Activated CD4-positive, alpha-beta T cell treated with anti-CD3 and anti-CD28 coated beads for 24 hours (primary cell): ENCODE measurements at places on chromosomes 4 and X.

GRCh38 chrX:43314525-43314924 is 341.6 kb upstream of the MAOA start:
- no peak for DNase-seq

DNA sequence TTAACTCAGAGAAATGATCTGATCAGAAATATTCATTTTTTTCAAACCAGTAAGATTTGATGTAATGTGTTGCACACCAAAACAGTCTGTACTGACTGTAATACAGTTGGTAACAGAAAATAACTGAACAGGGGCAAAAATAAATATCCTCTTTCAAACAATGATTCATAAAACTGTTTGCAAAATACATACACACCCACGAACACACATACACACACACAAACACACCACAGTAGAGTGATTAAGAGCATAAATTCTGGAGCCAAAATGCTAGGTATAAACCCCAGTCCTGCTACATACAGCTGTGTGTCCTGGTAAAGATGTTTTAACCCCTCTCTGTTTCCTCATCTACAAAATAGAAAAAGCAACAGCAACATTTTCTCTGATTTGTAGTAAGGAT is 376.6 kb downstream of the PDGFC start:
- no peak for DNase-seq

DNA sequence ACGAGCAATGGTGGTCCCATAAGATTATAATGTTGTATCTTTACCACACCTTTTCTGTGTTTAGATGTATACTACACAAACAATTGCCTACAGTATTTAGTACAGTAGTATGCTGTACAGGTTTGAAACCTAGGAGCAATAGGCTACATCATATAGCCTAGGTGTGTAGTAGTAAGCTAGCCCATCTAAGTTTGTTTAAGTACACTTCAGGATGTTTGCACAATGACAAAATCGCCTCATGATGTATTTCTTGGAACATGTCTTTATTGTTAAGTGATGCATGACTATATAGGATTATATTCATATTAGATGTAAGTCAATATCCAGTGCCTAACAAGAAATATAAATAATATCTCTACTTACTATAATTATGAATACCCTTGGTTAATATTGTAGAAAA is 104.6 kb downstream of the SLC10A6 start:
- no peak for DNase-seq

DNA sequence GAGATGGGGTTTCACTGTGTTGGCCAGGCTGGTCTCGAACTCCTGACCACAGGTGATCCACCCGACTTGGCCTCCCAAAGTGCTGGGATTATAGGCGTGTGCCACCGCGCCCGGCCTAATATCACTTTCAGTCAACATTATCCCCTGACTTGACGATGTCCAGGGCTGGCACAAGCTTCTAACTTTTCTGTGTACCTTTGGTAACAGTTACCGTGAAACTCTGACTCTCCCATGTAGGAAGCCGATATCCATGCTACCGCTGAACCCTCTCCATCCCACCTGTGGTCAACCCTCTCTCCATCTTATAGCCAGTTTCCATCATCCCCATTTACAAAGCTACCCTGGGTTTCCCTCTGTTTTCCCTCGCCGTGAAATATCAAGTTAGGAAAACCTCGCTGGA is 77.5 kb downstream of the CRLF2 start:
- no peak for DNase-seq

DNA sequence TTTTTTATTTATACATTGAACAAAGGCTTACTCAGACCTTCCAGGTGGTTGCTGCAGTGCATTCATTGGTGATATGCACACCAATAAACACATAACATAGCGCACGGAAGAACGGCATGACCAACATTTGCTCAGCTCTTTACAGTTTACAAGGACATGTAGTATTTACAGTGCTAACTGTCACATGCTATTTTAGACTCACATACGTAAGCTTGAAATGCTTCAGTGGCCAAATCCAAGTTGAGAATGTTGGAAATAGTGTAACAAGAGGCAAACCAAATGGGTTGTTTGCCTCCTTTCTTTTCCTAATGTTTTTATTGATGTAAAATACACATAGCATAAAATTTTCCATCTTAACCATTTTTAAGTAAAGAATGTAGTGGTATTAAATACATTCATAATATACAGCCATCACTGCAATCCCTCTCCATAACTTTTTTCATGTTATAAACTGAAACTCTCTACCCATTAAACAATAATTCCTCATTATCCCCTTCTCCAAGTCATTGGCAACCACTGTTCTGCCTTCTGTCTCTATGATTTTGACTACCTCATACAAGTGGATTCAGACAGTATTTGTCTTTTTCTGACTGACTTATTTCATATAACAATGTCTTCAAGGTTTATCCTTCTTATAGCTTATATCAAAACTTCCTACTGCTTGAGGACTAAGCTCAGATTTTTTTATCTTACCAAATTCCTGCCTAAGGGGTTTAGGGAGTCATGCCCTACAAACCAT is 1722.9 kb upstream of the AGA start:
- DNase-seq, result no peak

DNA sequence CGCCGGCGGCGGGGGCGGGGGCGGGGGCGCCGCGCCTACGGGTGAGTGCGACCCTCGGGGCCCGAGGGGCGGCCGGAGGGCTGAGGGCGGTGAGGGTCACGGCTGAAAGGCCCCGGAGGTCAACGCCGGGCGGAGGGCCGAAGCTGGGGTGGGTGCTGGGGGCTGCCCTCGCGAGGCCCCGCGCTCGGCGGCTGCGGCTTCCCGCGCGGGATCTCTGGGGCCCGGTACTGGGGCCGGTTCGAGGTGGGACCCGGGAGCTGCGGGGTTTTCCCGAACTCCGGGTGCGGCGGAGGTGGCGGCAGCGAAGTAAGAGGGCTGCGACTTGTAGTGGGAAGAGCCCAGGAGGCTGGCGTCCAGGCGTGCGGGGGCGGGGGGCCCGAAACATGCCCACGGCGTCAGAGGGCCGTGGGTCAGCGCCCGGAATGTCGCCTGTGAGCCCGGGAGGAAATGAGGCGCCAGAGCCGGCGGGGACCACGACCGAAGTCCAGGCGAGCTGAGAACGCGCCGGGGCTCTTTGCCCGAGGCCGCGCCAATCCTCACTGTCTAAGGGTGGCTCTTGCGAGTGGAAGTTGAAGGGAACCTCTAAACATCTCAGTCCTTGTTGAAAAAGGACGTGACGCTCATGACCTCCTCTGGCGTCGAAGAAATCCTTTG is 407 bp downstream of the IL13RA1 start:
- no peak for DNase-seq

DNA sequence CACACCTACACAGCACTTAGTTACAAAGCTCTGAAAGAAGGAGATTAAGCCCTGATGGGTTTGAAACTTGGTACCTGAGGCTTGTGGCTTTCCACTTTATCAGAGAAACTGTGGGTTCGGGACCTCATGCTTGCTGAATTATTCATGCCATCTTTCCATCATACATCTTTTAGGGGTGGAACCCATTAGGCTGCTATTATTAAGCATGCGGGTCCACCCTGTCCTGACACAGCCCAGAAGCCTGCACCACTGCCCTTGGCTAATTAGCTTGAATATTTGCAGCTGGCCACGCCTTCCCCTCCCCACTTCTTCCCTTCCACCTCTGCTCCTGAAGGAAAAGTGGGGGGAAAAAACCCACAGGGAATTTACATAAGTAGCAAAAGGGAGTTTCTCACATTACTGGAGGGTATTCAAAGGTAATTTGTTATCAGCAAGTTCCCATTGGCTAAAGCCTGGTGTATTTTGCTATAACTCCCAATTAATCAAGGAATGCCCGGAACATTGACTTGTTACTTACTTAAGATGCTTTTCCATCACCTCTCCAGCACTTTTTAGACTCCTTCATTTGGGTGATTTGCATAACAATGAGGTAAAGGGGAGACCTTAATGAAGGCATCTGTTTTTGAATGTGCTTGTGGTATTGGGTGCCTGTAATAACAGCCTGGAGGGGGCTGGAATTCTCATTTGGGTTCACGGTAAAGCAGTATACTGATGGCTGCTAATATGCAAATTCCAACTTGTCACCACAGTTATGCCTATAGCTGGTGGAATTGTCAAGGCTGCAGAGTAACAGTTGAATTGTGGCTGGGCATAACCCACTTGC is 231.7 kb upstream of the GATB start:
- no peak for DNase-seq

DNA sequence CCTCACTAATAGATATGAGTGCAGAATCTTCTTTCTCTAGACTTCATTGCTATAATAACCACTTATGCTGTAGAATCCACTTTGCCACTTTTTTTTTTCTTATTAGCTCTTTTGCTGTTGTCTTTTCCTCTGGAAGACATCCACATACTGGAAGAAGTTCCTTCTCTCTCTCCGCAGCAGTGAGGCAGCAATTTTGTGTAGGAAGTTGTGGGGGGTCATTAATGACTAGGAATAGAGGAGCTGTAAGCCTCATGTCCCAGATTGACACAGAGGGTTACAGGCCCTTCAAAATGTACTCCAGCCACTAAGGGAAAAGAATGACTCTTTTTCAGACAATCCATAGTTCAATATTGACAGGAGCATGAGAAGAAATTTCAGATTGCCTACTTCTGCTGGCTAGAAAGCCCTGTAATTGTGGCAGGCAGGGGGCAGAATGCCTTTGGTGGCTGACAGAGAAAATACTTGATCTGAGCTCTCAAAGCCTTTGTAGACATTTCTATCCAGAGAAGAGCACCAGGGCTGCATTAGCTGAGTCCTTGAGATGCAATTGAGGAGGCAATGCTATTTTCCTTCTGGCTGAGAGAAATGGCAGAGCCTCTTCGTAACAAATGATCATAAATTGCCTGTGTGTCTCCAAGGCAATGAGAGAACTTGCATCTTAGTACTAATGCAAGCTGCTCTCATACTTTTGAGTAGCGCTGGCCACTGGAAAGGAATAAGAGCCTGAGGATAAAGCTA is 856.2 kb downstream of the STIM2 start:
- no peak for DNase-seq

DNA sequence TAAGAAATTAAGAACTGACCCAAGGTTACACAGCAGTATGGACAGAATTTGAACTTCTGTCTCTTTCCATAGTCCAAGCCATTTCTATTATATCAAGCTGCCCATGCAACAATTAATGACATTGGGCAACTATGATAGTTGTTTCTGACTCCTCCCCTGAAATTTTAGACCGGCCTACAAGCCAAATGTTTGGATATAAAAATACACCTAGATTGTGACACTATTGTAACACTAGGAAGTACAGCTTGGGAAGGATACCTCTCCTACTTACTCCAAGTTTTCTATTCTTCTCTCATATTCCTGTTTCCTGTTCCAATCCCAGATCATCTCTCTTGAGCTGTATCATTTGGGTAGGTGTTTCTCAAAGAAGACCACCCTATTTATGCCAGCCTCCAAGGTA is 43.5 kb downstream of the RCHY1 start:
- DNase-seq, result no peak
